ENCODE measurements at places on chromosomes 1 and 21. TPM values are rescaled to one million over a fixed set of nuclear protein-coding genes. Genes with fewer than 3 reads are reported as not detected.

DNA sequence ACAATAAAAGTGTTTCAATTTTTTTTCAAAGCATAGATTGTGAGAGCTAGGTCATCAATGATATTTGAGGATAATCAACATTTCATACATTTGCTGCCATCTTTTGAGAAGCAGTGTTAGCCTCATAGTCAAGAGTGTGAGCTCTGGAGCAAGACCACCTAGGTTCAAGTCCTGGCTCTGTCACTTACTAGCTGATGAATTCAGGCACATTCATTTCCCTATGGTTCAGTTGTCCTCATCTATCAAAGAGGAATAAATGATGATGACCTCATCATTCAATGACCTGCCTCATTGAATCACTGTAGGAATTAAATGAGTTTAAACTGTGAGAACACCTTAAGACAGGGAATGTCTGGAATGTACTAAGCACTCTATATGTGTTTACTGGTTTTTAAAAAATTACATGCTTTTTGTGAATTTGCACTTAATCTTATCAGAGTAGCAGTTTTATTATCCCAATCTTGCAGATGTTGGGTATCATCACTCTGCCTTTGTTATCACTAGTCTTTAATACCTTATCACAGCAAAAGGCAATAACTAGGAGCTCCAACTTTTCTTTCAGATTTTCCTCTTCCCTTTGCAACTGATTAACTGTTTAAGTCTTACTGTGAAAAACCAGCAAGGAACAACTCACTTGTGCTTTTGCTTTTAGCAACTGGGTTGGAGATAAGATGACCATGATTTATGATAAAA, 47.4 kb downstream of the SLC30A10 start:
- DNase-seq, result no peak

GRCh38 chr1:9696793-9697192, 45.3 kb downstream of the PIK3CD start:
- no peak for DNase-seq

DNA sequence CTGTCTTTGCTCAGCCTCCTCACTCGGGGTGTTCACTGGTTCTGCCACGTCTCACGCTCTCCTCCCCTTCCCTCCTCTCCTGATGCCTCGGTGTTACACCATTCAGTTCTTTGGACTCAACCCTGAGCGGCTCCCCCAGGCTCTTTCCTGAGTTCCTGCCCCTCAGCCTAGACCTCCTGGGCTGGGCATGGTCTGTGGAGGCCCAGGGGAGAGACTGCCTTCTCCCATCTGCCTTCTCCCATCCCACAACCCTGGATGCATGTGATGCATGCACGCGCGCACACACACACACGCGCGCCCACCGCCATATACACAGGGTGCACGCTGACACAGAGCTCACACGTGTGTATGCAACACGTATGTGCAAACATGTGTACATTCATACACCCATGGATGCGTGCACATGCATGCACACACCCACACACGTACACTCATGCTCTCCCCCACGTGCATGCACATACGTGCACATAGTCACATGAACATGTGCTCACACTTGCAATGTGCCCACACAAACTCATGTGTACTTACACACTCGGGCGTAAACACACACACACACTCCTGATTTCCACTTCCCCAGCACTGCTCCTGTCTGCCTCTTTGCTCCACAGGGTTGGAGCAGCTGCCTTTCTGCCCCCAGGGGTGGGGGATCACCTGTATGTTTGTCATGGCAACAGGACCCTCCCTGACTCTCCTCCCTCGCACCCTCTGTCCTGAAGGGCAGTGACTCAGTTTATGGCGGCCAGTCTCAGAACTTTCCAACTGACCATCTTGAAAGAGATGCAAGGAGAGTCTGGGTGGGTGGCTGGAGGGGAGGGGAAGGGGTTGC, 59.0 kb downstream of the HUNK start:
- DNase-seq, result no peak

DNA sequence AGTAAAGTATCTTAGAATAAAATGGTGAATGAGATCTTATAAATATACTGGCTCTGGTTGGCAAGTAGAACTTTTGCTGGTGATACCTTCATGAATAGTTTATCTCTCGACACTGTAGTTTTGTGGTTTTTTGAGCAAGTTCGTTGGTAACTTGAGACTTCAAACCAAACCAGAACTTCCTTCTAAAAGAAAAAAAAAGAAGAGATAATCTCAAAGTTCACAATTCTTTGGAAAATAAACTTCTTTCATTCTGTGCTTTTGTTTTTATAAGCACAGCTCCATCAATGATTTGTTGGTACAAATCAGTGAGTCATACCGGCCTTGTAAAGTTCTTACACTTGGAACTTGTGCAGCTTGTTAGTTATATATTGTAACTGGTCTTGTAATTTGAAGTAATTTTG, 2.3 kb downstream of the HIPK1 start:
- no peak for DNase-seq

DNA sequence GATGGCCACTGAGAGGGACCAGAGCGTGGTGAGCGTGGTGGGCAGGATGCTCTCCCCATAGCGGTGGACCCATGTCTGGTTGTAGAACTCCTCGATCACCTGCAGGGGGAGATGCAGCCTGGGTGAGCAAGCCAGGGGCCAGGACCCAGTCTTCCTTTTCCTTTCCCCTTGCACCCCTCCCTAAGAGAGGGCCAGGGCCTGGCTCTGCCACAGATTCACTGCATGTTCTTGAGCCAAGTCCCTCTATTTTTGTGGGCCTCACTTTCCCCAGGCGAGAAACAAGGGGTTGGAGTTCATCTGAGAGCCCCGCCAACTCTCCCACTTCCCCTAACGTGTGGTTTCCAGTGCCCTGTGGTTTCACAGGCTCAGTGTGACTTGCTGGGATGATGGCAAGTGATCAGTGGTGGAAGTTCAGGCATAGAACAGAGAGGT, 27.5 kb downstream of the SLC2A1 start:
- peak; percentile 67 for DNase-seq

GRCh38 chr1:99731384-99731783, 35.1 kb downstream of the FRRS1 start:
- no peak for DNase-seq

DNA sequence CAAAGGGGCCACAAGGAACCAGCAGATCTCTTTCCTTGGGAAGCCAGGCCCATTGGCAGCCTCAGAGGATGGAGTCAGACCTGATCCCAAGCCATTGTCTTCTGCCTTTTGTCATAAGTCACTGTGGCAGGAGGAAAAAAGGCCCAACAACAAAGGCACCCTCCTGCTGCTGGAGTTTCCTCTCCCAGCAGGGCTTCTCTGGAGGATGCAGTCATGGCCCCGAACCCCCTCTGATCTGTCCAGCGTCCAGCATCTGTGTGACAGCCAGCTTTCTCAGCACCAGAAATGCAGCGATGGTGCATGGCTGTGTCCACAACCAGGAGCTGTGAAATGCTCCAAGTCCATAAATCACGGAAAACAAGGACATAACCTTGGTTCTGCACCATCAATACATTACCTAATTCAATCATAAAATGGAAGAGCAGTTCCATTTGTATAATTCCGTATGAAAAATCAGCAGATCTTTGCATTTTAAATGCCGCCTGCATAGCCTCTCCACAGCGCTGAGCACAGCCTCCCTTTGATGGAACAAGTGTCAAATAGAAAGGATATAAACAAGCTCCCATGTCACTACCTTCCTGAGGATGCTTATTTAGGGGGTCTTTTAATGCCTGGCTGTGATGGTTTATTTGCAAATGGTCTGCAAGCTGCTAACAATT, 30.6 kb downstream of the AJAP1 start:
- no peak for DNase-seq

- DNase-seq, result no peak
Observed at GRCh38 chr21:29307718-29308455, 9.2 kb downstream of the BACH1 start.

GRCh38 chr1:34763142-34763781, 3.7 kb downstream of the GJB4 start:
- no peak for DNase-seq

GRCh38 chr1:244414543-244414942, 37.2 kb downstream of the ADSS2 start:
- no peak for DNase-seq

- no peak for DNase-seq
Observed at GRCh38 chr21:46138383-46138970, 16.9 kb downstream of the FTCD start.

DNA sequence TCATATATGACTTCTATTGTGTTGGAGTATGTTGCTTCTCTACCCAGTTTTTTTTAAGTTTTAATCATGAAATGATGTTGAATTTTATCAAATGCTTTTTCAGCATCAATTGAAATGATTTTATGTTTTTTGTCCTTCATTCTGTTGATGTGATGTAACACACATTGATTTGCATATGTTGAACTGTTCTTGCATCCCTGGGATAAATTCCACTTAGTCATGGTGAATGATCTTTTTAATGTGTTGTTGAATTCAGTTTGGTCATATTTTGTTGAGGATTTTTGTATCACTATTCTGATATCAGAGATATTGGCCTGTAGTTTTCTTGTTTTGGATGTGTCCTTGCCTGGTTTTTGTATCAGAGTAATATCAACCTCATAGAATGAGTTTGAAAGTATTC, 46.6 kb upstream of the CD55 start:
- DNase-seq, result no peak

- no peak for DNase-seq
Observed at GRCh38 chr1:116529199-116529631, 41.6 kb downstream of the CD58 start.

DNA sequence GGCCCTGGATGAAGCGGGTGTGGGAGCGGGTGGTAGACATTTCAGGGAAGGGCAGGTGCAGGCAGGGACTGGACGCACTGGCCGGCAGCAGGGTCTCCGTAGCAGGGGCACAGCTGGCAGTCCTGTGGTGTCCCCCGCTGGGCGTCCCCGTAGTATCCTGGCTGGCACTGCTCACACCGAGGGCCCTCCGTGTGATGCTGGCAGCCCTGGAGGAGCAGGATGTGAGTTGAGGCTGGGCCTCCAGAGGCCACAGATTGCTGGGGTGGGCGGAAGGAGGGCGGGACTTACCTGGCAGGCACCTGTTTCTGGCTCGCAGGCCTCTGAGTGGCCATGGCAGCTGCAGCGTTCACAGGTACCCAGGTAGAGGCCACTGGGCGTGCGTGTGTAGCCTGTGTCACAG, 62.3 kb downstream of the LDLRAD2 start:
- DNase-seq, result no peak

The LCE2D gene
- total RNA-seq, result not detected

The RGS13 gene
- total RNA-seq, result 0.43 TPM

The C8A gene
- total RNA-seq, result not detected

The BARHL2 gene
- not detected for total RNA-seq

The HMGCS2 gene
- 270 TPM for total RNA-seq

The GJA8 gene
- total RNA-seq, result not detected

The OMA1 gene
- 42.4 TPM for total RNA-seq

The PKP1 gene
- total RNA-seq, result 0.41 TPM

All from mucosa of descending colon (tissue), 3 donors.